ENCODE measurements at places on chromosomes 3 and 15.

DNA sequence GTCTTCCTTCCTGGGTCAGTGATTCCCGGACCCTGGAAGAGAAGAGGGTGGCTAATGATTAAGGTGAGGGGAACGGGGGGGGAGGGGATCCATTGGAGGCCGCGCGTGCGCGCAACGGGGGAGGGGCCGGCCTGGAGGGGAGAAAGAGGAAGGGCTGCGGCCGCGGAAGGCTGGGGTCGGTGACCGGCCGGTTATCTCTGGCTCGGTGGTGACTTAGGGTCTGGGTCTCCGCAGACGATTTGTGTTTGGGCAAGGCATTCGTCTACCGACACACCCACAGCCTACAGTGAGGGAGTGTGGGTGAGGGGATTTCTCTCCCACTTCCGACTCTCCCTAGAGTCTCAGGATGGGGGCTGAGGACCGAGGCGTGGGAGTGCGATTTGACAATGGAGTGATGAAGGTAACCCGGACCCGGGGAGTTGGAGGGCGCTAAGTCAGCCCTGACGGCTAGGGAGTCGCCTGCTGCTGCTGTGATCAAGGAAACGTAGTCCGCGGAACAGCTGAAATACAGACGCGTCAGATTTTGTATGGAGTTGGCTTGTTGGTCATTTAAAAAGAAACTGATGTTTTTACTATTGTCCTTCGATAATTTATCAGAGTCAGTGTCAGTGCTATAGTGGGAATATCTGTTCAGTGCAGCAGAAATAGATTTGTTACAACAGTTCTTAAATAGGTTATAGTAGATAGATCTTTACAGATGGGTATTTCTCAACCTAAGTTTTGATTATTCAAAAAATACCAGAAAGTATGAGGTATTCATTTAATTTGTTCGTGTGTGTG is 733 bp downstream of the RNF111 start:
- peak; percentile 70 for DNase-seq

- DNase-seq: no peak
These were observed 121.9 kb downstream of the ATP10A start for GRCh38 chr15:25741256-25741580.

- no peak for DNase-seq
These were observed 59.6 kb downstream of the UBP1 start for GRCh38 chr3:33380653-33381052.

DNA sequence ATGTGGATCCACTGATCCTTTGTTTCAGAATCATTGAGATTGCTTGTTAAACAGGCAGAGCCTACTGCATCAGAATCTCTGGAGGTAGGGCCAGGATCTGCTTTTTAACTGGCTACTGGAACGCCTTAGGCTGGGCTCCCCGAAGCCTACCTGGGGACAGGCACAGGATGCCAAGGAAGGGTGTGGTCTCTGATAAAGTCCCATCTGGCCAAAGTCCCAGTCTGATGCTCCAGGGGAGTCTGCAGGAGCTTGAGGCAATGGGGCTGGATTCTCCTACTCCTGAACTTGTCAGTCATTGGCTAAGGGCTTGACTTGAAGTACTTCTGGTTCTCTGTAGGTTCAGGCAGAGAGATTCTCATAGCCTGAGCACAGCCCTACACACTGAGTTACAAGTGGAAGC is 22.4 kb upstream of the CCK start:
- no peak for DNase-seq

GRCh38 chr15:52161406-52161966 is 29.7 kb downstream of the GNB5 start:
- DNase-seq: no peak

GRCh38 chr3:184237211-184237610 is 7.8 kb downstream of the VWA5B2 start:
- no peak for DNase-seq

DNA sequence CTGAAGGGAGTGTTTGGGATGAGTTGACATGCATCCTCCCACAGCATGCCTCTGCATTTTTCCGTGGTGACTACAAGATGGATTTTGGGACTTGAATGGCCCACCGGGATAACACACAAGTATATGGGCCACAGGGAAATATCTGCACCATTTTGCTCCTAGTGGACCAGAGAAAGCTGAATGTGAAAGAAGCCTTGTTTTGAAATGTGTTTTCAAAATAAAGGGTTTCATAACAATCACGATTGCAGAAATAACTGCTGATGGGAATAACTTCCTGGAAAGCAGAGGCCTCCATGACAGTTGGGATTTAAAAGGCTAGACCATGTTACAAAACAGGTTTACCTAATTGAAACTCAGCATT is 77.5 kb upstream of the PRR23C start:
- no peak for DNase-seq

DNA sequence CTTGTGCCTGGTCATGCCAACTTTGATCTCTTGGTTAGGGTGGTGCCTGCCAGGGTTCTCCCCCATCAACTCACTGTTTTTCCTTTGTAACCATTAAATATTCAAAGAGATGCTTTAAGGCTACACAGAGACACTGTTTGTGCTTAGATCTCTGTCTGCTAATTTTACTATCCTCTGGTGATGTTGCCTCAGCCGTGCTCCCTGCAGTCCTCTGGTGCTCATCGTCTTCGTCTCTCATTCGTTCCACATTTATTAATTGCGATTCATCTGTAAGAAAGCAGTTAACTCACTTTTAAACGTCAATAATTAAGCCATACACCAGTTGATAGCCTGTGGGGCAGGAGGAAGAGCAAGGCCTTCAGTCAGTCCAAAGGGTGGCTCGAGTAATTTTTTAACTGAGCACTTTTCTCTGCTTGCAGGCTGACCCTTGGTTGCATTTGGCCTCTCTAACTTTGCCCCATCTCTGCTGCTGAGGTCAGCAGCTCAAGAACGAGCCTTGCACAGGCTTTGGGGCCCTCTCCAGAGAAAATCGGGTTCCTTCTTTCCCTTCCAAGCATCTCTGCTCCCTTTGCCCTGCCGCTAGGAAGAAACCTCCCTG is 62.9 kb downstream of the KLF15 start:
- DNase-seq: no peak

DNA sequence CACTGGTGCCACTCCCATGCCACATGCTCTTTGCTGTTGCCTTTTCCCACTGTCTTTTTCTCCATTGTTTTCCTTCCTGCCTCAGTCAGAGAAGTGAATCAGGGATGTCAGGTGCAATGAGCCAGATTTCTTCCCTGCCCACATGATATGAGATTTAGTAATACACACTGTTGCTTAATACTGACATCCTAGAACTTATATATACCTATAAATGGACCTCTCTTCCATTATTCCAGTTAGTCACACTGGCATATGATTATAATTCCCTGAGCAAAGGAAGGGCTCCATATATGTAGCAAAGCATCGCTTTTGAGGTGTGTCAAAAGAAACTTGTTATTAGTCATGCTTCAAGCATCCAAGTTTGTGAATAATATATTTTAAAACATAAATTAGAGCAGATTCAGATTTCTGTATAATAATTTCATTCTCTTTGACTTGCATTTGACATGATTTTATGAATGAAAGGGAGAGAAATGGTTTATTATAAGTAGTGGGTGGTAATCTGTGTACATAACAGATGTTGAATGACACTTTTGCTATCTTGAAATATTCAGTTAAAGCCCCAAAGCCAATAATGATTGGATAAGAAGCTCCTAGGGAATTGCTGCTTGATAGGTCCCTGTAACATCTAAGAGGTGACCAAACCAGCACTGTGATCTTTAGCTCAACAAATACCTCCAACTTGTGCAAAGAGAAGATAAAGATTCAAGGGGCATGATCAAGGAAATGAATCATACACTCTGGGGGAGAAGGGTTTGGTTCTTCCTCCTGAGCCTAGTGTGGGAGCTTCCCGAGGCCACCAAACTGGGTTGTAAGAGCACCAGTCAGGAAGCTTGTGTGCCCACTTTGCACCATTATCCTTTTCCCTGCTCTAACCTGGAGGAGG is 48.6 kb downstream of the CHST2 start:
- no peak for DNase-seq

- DNase-seq: no peak
These were observed 6.9 kb downstream of the C15orf62 start for GRCh38 chr15:40776537-40777141.

DNA sequence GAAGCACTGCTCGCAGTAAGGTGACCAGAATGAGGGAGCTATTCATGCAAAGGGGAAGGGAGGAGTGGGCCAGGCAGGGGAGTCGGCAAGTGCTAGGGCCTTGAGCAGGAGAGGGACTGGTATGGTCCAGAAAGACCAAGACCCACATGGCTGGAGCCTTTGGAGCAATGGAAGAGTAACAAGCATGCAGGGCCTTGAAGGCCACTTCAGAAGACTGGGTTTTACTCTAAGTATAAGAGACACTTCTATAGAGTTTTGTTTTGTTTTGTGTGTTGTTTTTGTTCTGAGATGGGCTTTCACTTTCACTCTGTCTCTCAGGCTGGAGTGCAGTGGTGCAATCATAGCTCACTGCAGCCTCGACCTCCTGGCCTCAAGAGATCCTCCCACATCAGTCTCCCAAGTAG is 42.0 kb downstream of the BFSP2 start:
- no peak for DNase-seq

- no peak for DNase-seq
These were observed 1045.5 kb upstream of the NR2F2 start for GRCh38 chr15:95284933-95285421.

DNA sequence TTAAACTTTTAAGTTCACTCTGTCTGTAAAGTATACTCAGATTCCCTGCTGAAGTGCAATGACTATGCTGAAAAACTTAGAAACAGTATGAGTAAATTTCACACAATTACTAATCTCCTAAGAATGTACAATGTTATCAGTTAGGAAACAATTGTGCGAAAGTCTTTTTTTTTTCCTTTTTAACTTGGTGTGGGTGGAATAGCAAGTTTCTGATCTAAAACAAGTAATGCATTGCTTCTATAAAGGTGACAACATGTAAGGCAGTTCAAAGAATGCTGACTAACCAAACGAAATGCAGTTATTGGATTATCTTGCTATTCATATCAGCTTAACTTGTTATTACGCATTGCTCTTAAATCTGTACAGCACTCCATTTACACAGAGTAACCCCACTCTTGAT is 19.3 kb upstream of the SLC12A8 start:
- no peak for DNase-seq

- DNase-seq: no peak
These were observed 4.4 kb downstream of the GXYLT2 start for GRCh38 chr3:72892081-72892775.

DNA sequence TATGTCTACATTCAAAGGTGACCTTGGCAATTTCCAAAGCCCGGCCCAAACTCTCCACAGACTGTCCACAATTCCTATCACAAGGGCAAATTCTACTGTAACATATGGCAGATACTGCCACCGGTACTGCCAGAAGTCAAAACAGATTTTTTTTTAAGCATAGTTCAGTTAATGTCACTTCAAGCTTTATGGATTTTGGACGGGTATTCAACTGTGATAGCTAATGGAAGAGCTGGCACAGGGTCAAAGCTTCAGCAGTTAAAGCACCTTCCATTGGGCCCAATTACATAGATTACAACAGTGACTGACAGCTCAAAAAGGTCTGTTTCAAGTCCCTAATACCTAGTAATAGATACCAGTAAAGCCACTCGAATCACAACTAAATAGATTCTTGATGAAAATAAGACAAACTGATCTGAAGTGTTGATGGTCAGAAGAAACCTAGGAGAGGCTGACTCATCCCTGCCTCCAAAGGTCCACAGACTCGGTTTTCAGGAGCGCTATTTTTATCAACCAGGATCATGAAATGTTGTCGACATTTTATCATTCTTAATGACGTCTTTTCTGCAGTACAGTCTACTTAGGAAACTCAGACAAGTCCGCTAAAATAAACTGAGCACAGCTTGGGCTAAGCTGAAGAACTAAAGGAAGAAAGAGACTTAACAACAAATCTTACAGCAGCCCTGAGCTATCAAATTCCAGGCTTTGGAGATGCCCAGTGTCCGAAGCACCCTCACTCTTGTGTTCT is 38.7 kb downstream of the ANXA2 start:
- DNase-seq: peak; percentile 99

DNA sequence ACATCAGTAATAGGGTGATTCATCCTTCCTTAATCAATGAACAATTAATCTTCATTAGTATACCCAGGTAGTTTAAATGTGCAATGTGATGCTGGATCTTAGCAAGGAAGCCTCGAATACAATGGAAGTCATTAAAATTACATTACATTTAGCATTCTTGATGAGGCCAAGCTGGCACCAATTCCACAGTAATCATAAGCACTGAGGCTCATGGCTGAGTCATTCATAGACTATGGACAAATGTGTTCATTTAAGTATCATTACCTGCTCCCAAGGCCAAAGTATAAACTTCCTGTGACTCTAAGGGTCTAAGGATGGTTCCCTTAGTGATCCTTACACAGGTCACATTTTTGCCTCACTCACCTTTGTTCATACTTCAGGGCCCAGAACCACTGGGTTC is 266.4 kb upstream of the CDIN1 start:
- DNase-seq: no peak

DNA sequence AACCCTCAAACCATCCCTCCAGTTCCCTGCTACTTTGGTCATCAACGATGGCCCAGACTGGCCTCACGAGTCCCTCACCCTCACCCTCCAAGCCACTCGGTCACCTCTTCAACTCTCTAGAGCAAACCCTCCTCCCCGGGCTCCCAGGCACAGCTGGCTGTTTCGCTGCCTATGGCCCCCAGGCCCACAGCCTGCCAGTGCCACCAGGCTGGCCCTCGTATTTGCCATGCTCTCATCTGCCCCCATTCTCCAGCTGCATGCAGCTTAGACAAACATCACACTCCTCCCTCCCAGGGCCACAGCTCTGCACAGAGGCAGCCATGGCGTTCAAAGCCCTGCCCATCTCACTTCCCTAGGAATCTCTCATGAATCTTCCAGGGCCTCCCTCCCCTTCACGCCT is 13.8 kb downstream of the RAB43 start:
- no peak for DNase-seq

- no peak for DNase-seq
These were observed 15.8 kb downstream of the APBA2 start for GRCh38 chr15:28901587-28901980.

DNA sequence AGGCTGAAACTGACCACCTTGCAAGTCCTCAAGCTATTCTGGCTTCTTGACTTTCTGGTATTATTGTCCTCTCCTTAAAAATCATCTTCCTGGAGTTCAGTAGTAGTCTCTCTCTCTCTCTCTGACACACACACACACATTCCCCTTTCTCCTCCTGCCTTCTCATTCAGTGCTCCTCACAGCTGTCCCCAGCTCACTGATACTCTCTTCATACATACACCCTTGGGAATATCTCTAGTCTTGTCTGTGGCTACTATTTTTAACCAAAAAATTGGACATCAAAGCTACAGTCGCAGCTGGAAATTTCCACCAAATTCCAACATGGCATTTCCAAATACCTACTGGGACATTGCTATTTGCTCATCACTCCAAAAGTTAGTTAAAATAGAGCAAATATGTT is 178.9 kb downstream of the ECT2 start:
- no peak for DNase-seq

GRCh38 chr3:174659511-174659910 is 199.6 kb upstream of the NAALADL2 start:
- no peak for DNase-seq

- no peak for DNase-seq
These were observed 144.1 kb downstream of the SOX2 start for GRCh38 chr3:181855825-181856224.
